ENCODE measurements at places on chromosomes 16 and 17. TPM values are rescaled to one million over a fixed set of nuclear protein-coding genes. Genes with fewer than 3 reads are reported as not detected.

GRCh38 chr17:45700171-45701090 lies 83.7 kb upstream of the CRHR1 start:
- no peak for DNase-seq

GRCh38 chr16:3434373-3434772 lies 8.9 kb downstream of the ZNF597 start:
- no peak for DNase-seq

DNA sequence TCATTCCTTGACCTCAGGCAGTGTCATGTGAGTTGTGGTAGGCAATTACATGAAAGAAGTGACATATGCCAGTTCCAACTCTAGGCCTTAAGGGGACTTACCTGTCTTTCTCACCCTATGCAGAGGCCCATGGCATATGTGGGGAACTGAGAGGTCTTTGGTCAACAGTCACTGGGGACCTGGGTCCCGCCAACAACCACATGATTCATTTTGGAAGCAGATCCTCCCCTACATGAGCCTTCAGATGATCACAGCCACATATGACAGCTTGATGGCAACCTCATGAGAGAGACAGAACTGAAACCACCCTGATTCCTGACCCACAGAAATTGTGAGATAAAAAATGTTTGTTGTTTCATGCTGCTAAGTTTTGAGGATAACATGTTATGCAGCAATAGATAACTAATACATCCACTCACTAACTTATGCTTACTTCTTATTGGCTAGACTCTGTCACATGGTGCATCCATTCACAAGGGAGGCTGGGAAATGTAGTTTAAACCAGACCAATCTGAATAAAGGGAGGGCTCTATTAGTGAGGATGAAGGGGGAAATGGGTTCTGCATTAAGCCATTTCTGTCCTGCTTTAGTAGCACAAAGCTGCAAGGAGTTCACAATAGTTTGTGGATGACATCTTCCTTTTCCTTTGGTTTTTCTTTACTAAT lies 298.2 kb downstream of the HAPSTR1 start:
- no peak for DNase-seq

DNA sequence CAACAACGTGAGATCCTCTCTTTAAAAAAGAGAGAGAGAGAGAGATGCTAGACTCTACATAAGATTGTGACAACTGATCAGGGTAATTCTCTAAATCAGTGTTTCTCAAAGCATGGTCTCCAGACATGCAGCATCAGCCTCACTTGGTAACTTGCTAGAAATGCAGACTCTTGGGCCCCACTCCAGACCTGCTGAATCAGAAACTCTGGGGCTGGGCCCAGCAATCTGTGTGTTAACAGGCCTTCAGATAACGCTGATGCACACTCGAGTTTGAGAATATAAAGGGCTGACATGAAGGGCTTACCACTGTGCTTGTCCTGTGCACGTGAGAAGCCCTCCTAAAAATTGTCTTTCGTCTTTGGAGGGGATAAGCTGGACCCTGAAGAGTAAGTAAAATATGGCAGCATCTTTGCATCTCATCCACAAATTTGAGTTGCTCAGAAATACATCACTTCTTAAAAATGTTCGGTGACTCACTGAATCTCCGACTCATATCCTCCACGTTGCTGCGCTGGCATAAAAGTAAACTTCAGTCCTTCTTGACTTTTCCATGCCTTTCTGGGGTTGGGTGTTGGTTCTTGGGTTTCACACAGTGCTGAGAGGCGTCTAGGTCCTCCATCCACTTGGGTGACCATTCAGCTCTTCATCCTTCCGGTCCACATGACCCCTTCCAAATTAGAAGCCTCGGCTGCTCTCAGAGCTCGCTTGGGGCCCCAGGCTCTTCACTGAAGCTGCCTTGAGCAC lies 26.1 kb upstream of the KDM8 start:
- DNase-seq, result no peak

- DNase-seq, result no peak
Measured at GRCh38 chr16:13307255-13307654, 405.9 kb downstream of the SHISA9 start.

WNK4 gene
- 0.31 TPM for total RNA-seq

DNA sequence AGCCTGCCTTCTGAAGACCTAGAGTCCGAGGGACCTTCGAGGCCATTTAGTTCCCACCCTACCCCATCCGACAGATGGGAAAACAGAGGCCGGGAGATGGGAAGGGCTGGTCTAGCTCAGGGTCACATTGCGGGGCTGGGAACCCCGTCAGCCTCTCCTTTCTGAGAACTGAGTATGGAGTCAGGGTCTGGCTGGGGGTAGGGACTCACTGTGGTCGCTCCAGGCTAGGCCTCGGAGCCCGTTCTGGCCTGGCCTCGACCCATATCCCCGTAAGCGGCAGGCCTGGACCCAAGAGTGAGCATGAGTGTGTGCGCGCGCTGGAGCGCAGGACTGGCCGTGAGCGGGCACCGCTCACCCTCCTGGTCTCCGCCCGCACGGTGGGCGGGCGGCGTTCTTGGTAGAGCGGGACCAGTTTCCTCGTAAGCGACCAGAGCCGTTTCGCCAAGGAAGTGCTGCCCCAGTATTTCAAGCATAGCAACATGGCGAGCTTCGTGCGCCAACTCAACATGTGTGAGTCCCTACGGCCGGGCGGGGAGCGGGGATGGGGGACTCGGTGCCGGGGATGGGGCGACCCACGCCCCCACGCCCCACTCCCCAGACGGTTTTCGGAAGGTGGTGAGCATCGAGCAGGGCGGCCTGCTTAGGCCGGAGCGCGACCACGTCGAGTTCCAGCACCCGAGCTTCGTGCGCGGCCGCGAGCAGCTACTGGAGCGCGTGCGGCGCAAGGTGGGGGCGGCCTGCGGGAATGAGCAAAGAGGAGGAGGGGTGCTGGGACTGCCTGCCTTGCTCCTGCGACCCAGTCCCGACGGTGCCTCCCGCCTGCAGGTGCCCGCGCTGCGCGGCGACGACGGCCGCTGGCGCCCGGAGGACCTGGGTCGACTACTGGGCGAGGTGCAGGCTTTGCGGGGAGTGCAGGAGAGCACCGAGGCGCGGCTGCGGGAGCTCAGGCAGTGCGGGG lies 855 bp downstream of the HSF4 start:
- no peak for DNase-seq

DNA sequence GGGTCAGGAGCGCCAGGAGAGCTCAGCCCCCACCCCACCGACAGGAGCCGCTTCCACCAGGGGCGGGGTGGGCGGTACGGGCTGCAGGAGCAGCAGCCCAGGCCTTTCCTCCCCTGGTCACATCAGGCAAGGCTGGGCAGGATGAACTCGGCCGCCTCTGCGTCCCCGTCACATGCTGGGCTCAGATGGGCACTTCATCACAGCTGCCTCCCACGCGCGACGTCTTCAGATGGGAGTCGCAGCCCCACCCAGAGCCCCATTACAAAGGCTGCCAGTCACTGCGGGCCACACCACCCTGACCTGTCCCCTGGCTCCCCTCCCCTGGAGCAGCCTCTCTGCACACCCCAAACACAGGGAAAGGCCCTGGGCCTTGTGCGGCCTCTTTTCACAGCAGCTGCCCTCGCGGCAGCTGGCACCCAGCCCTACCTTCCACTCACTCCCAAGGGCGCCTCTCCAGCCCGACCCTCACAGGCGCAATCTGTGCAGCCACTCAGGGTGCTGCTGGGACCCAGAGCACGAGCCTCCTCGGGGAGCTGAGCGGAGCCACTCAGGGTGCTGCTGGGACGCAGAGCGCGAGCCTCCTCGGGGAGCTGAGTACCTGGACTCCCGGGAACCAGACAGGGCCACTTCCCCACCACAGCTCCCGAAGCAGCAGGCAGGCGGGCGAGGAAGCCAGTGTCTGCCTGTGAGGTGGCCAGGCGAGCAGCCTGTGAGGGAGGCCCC lies 4.7 kb downstream of the ZNF598 start:
- DNase-seq, result no peak

GRCh38 chr17:12287953-12288352 lies 267.3 kb downstream of the MAP2K4 start:
- no peak for DNase-seq

GRCh38 chr17:28334666-28335200 lies 539 bp downstream of the IFT20 start:
- DNase-seq, result no peak

GRCh38 chr16:64778777-64779176 lies 343.1 kb downstream of the CDH11 start:
- no peak for DNase-seq

- DNase-seq, result no peak
Measured at GRCh38 chr17:41906465-41907184, 12.1 kb downstream of the ACLY start.

DNA sequence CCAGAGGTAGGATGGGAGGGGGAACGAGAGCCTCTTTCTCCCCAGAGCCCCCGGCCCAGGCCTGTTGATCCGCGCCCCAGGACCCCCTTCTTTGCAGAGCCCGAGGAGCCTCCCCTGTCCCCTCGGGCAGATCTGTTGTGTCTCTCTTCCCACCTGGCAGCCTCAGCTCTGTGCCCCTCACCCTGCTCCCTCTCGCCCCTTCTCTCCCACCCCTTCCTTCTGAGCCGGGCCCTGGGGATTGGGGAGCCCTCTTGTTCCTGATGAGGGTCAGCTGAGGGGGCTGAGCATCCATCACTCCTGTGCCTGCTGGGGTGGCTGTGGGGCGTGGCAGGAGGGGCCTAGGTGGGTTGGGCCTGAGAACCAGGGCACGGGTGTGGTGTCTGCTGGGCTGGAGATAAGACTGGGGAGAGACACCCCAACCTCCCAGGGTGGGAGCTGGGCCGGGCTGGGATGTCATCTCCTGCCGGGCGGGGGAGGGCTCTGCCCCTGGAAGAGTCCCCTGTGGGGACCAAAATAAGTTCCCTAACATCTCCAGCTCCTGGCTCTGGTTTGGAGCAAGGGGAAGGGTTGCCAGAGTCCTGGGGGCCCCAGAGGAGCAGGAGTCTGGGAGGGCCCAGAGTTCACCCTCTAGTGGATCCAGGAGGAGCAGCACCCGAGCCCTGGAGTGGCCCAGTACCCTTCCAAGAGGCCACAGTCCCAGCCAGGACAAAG lies 65.4 kb downstream of the MRC2 start:
- no peak for DNase-seq

DNA sequence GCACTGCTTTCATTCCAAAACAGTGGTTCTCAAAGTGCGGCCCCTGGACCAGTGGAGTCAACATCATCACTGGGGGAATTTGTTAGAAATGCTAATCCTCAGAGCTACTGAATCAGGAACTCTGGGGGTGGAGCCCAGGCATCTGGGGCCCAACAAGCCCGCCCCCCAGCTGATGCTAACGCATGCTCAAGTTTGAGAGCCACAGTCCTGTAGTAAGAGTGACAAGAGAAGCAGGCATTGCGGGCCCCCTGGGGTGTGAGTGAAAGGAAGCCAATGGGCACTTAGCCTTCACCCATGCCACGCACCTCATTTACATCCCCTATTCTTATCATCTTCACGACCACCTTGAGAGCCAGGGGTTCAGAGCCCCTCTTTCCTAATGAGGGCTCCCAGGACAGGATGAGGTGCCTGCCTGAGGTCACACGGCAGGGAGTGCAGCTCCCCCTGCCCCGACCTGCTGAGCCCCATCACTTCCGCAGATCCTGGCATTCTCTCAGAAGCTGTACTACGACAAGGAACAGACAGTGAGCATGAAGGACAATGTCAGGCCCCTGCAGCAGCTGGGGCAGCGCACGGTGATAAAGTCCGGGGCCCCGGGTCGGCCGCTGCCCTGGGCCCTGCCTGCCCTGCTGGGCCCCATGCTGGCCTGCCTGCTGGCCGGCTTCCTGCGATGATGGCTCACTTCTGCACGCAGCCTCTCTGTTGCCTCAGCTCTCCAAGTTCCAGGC lies 9.1 kb downstream of the CA4 start:
- no peak for DNase-seq

- DNase-seq, result no peak
Measured at GRCh38 chr17:59607817-59608403, 11.8 kb upstream of the CLTC start.

ITGB3 gene
- 7.8 TPM for total RNA-seq
